ENCODE measurements at places on chromosomes 5 and 9.

GRCh38 chr5:169906745-169907649, 73.3 kb downstream of the INSYN2B start:
- no peak for DNase-seq

GRCh38 chr5:134649163-134649835, 714 bp downstream of the SEC24A start:
- DNase-seq = no peak

DNA sequence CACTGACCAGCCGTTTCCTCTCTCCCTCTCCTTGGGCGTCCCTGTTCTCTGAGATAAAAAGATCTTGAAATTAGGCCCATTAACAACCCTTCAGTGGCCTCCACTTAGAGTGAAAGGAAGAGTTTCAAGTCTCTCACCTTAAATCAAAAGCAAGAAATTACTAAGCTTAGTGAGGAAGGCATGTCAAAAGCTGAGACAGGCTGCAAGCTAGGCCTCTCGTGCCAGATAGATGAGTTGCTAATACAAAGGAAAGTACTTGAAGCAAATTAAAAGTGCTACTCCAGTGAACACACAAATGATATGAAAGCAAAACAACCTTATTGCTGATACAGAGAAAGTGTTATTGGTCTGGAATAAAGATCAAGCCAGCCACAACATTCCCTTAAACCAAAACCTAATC, 331.3 kb upstream of the SEMA6A start:
- DNase-seq = no peak

DNA sequence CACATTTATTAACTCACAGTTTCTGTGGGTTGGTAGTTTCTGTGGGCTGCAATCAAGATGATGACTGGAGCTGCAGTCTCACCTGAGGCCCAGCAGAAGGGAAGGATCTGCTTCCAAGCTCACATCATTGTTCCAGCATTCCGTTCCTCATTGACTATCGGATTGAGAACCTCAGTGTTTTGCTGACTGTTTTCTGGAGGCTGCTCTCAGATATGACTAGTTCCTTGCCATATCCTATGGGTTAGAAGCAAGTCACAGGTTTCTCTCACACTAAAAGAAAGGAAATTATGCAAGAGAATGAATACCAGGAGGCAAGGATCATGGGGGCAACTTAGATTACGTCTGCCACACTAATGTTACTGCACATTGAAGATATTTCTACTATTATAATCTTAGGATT, 6.3 kb upstream of the ERAP1 start:
- DNase-seq = no peak

DNA sequence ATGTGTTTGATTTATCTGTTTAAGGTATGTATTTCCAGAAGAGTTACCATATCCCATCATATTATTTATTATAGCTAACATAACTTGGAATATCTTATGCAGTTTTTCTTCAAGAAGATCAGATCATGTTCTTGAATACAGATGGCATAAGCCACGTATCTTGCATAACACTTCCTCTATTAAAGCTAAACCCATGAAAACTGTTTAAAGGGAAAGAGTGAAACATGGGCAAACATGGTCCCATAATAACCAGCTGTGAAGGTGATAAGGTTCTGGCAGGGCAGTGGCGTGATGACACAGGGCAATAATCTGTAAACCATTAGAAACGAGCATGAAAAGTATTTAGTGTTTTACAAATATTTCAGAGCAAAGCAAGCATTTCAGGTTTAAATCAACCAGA, 34.2 kb downstream of the EFNA5 start:
- DNase-seq = no peak

DNA sequence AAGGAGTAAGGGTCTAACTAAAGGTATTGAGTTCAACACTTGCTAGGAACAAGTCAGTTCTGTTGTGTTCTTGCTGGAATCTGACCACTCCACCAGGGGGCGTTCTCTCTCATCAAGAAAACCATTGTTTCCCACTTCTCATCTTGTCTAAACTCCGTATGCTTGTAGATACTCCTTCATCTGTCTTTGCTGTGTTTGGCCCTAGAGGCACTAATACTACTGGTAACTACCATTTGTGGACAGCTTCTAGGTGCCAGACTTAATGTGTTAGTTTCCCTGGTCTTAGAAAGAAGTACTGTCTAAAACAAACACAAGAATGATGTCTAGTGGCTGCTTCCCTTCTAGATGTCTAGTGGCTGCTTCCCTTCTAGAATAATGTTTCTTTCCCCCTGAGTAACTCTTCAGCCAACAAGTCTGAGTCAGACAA, 18.7 kb upstream of the PTPDC1 start:
- peak; percentile 74 for DNase-seq

DNA sequence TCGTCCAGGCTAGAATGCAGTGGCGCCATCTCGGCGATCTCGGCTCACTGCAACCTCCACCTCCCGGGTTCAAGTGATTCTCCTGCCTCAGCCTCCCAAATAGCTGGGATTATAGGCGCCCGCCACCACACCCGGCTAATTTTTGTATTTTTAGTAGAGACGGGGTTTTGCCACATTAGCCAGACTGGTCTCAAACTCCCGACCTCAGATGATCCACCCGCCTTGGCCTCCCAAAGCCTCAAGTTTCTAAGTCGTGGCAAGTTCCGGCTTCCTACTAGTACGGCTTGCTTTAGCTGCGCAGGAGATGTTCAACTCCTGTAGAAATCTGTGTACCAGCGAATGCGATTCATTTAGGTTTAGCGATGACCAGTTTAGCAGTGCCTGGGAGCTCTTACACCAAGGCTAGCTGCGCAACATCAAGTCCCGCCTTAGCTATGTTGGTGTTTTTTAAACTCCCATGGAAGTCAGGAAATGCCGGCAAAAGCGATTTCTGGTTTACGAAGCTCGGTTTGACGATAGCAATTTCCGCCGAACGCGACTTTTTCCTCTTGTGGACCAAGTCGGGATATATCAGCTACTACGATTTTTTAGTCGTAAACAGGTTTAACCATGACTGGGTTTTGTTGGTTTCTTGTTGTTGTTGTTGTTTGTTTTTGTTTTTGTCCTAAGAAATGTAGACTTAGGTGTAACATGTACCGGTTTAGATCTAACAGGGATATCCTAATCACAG, 46.4 kb downstream of the ANXA2R start:
- DNase-seq = peak; percentile 54

DNA sequence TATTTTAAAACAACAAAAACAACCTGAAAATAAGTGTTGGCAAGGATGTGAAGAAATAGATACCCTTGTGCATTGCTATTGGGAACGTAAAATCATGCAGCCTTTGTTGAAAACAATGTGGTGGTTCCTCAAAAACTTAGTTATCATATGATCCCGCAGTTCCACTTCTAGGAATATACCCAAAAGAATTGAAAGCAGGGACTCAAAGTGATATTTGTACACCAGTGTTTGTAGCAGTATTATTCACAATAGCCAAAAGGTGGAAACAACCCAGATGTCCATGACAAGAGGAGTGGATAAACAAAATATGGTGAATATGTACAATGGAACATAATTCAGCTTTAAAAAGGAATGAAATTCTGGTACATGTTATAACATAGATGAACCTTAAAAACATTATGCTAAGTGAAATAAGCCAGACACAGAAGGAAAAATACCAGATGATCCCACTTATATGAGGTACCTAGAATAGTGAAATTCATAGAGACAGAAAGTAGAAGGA, 29.0 kb downstream of the IRF1 start:
- DNase-seq = no peak

DNA sequence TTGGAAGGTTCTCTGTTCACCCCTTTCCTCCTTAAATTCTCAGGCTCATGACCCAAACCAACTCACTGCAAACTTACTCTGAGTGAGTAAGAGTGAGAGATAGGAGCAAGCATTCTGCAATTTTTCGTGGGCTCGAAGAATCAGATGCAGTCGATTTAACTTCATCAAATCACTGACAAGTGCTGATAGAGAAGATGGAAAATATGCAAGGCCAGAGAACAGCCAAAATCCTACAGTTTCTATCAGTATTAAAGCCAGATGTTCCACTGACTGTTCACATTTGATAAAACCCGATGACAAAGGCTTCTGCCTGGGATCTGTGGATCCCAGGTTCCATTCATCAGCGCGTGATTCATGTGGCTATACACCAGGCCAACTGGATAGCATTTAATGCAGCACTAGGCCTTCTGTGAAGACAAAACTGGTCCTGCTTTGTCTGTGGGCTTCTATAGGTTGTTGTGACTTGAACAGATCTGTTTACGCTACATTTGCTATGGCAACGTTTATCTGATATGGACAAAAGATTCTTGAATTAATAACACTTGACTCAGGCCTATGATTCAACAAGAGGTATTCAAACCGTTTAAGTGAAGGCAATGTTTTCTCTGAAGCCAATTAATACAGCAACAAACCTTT, 251.2 kb downstream of the NFIB start:
- no peak for DNase-seq

GRCh38 chr5:35828082-35828598, 28.6 kb upstream of the IL7R start:
- no peak for DNase-seq

- no peak for DNase-seq
Measured at GRCh38 chr9:37593883-37594448, 1.6 kb upstream of the TOMM5 start.

GRCh38 chr5:180586870-180587269, 4.4 kb downstream of the SCGB3A1 start:
- DNase-seq = no peak

- DNase-seq = no peak
Measured at GRCh38 chr5:106521701-106522100, 1149.0 kb downstream of the EFNA5 start.

- DNase-seq = no peak
Measured at GRCh38 chr9:110357505-110357904, 19.8 kb upstream of the TXNDC8 start.

- no peak for DNase-seq
Measured at GRCh38 chr9:97545486-97545885, 44.0 kb downstream of the TMOD1 start.

DNA sequence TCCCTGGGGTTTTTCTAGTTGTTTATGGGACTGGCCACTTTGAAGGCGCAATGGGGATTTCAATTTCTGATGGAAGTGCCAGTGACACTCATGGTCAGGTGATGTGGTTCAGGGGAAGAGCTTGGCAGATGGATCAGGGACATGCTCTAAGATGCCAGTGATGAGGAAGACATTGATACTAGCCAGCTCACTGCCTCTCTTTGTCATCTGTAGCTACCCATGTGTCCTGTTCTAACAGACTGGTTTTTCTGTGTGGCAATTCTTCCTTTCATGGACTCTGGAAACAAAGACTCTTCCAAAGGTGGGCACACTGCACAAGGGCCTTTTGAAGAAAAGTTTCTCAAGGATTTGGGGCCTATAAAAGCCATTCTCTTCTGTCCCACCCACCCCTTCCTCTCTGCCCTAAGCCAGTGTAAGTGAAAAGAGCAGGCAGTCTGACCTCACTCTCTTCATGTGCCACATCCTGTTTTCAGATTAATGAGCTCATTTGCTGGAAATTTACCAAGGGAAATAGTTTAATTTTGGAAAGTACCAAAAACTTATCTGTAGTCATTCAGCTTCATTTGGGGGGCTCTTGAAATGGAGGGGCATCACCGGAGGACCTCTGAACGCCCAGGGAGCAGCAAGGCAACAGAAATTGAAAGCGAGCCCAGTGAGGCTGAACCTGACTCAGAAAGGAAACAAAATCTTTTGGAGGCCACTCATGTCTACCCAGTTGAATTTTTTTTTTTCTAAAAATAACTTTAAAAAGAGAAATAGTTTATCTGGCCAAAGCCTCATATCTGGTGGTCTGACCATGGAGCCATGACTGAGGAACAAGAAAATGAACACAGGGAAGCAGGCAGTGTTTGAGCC, 4.9 kb upstream of the TRAF1 start:
- DNase-seq = peak; percentile 30

GRCh38 chr5:75671506-75671905, 45.7 kb downstream of the POC5 start:
- DNase-seq = no peak

- no peak for DNase-seq
Measured at GRCh38 chr9:105243015-105243686, 1.3 kb upstream of the SLC44A1 start.

DNA sequence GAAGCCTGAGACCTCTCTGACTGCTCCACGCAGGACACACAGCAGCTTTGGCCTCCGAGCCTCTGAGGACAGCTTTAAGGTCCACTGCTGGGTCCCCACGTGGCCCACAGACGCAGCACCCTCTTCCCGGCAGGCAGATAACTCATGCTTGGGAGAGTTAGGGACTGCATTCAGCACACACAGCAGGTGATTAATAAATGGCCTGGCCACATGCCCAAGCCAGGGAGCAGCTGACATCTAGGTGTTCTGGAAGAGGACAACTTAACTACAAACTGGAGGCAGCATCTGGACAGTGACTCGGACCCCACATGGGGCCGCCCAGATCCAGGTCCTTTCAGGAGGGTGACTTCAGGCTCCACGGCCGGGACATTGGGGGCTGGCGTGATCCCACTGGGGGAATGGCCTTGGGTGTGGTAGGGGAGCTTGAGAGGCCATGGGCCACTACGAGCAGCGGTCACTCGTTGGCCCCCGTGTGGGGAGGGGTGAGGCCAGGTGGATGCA, 11.3 kb downstream of the NINJ1 start:
- no peak for DNase-seq

DNA sequence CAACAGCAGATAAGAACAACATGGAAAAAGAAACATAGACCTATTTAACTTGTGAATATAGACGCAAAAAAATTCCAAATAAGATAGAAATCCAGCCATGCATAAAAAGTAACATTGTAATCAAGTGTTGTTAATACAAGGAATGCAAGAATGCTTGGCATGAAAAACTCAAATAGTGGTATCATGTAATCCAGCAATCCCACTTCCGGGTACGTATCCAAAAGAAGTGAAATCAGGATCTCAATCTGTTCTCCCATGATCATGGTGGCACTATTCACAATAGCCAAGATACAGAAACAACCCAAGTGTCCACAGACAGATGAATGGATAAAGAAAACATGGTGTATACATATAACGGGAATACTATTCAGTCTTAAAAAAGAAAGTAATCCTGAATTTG, 437.4 kb downstream of the ARHGEF28 start:
- DNase-seq = no peak

DNA sequence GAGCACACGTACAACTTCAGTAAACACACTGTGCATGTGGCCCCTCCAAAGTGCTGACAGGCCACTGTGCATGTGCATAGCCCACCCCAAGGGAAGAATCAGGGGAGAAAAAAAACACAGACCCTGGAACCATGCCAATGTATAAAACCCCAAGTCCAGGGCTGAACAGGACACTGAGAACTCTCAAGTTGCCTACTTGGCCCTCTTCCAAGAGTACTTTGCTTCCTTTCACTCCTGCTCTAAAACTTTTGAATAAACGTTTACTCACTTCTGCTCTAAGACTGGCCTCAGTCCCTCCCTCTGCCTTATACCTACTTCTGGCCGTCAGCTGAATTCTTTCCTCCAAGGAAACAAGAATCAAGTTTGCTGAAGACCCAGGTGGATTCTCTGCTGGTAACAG, 77.7 kb upstream of the NFIB start:
- no peak for DNase-seq

- DNase-seq = no peak
Measured at GRCh38 chr9:88960632-88961031, 30.6 kb upstream of the S1PR3 start.

GRCh38 chr5:67992923-67993322, 222.6 kb upstream of the PIK3R1 start:
- DNase-seq = no peak

- no peak for DNase-seq
Measured at GRCh38 chr5:168578006-168578405, 1.2 kb downstream of the PANK3 start.

Measured in GDM1 (cell line).